ENCODE measurements at places on chromosomes 12 and 14.

GRCh38 chr14:24370748-24371147, 2.8 kb downstream of the NFATC4 start:
- H3K27ac ChIP-seq: no peak overlapping the region
- no peaks in the 10 kb centered on the region for H3K36me3 ChIP-seq
- no peak overlapping the region for H3K4me3 ChIP-seq
- H3K4me1 ChIP-seq: peaks cover 10% of the 10 kb centered on the region
- DNase-seq: no peak
- H3K27me3 ChIP-seq: no peaks in the 10 kb centered on the region

DNA sequence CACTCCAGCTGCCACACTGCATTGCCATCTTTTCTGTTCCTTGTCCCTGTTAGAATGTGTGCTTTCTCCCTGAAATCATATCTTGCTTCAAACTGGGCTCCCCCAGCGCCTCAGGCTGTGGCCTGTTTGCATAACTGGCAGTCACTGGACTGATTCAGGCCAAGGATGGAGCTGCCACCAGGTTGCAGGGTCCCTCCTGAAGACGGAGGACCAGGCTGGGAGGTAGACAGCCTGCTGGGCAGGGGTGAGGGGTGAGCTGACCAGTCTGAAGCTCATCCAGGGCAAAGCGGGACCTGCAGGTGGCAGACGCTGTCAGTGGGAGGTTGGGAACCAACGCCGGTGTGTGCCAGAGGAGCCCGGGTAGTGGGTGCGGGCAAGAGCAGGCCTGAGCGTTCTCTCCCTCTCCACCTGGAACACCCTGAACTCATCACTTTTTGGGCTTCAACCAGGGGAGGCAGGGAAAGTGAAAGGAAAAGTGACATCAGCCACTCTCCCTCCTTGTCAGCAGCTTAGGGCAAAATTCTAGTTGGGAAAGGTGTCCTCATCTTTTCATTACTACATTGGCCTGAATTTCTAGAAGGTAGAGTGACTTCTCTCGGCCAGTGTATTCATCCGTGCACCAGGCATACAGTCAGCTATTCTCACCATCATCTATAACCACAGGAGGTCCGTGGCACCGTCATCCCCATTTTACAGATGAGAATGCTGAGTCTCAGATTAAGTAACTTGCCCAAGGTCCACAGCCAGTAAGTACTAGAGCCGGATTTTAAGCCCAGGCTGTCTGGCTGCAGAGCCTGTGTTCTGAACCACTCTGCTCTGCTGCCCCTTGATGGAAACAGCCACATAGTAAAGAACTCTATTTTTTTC, 219.1 kb downstream of the SLC41A2 start:
- DNase-seq: no peak
- H3K27ac ChIP-seq: no peak overlapping the region
- H3K4me1 ChIP-seq: peaks cover 2% of the 10 kb centered on the region
- no peaks in the 10 kb centered on the region for H3K27me3 ChIP-seq
- no peak overlapping the region for H3K4me3 ChIP-seq
- H3K36me3 ChIP-seq: no peaks in the 10 kb centered on the region

GRCh38 chr14:92886337-92886736, 36.6 kb upstream of the CHGA start:
- no peaks in the 10 kb centered on the region for H3K36me3 ChIP-seq
- no peak overlapping the region for H3K4me3 ChIP-seq
- H3K4me1 ChIP-seq: peaks cover 12% of the 10 kb centered on the region
- no peak for DNase-seq
- no peak overlapping the region for H3K27ac ChIP-seq

DNA sequence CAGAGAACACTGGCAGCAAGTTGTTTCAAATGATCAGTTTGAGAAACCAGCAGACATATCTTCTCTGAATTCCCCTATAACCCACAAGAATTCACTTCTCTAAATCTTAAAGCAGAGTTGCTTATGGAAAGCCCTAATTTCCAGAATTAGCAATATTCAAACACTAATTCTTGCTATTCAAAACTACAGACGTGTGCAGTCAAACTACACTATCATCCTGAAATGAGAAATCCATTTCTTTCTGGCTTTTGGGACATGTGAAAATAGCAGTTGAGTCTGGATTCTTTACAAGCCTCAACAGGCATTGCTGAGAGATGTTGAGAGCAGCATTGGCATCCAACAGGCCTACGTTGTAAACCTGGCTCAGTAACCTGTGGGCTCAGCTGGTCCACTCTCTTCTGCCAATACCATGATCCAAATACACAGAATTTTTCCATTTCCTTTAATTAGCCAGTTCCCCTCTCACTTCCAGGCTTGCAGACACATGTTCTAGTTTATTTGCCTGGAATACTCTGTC, 74.6 kb upstream of the TMTC1 start:
- no peak overlapping the region for H3K27ac ChIP-seq
- no peaks in the 10 kb centered on the region for H3K27me3 ChIP-seq
- no peak overlapping the region for H3K4me3 ChIP-seq
- no peaks in the 10 kb centered on the region for H3K36me3 ChIP-seq

DNA sequence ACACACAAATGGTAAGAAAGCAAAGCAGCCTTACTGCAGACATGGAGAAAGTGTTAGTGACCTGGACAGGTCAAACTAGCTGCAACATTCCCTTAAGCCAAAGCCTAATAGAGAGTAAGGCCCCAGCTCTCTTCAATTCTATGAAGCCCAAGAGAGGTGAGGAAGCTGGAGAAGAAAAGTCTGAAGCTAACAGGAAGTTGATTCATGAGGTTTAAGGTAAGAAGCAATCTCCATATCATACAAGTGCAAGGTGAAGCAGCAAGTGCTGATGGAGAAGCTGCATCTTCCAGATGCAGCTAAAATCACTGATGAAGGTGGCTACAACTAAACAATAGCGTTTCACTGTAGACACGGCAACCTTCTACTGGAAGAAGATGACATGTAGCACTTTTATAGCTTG, 53.5 kb downstream of the PPP1R12A start:
- H3K27ac ChIP-seq: no peak overlapping the region
- H3K27me3 ChIP-seq: no peaks in the 10 kb centered on the region
- H3K4me1 ChIP-seq: peaks cover 15% of the 10 kb centered on the region
- no peak for DNase-seq

- no peak overlapping the region for H3K4me3 ChIP-seq
- H3K27me3 ChIP-seq: no peaks in the 10 kb centered on the region
- peaks cover 12% of the 10 kb centered on the region for H3K4me1 ChIP-seq
- DNase-seq: no peak
- H3K36me3 ChIP-seq: no peaks in the 10 kb centered on the region
Measured at GRCh38 chr14:58662018-58662417, 24.3 kb downstream of the DACT1 start.

DNA sequence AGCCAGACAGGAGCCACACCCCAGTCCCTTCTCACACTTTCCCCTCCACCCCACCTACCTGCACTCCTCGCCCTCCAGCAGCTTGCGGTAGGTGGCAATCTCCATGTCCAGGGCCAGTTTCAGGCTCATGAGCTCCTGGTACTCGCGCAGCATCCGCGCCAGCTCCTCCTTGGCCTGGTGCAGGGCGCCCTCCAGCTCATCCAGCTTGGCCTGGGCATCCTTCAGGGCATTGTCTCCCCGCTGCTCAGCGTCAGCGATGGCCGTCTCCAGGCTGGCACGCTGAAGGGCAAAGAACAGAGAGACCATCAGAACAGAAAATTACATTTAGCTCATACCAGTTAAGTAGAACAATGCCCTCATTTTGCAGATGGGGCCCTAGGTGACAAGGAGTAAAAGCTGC, 5.5 kb downstream of the KRT74 start:
- H3K36me3 ChIP-seq: no peaks in the 10 kb centered on the region
- H3K27ac ChIP-seq: no peak overlapping the region
- peaks cover 55% of the 10 kb centered on the region for H3K27me3 ChIP-seq
- no peaks in the 10 kb centered on the region for H3K4me1 ChIP-seq
- no peak for DNase-seq

DNA sequence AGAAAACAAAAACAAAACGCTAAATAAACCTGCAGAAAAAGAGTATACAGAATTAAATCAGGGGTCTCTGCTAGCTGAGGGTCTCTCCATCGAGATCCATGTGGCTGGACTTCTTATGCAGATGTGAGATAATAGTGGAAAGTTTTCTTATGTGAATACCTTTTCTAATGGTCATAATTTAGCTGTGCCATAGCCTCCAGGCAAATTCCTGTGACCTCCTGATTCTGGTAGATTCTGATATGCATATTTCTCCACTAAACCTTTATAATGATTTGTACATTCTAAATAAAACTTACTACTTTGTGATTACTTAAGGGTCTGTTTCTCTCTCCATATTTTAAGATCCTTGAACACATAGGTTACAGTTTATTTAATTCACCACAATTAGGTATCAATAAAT, 1002.6 kb downstream of the GALC start:
- H3K27me3 ChIP-seq: no peaks in the 10 kb centered on the region
- no peaks in the 10 kb centered on the region for H3K36me3 ChIP-seq
- no peak for DNase-seq
- H3K27ac ChIP-seq: no peak overlapping the region
- H3K4me3 ChIP-seq: no peak overlapping the region
- H3K4me1 ChIP-seq: no peaks in the 10 kb centered on the region

DNA sequence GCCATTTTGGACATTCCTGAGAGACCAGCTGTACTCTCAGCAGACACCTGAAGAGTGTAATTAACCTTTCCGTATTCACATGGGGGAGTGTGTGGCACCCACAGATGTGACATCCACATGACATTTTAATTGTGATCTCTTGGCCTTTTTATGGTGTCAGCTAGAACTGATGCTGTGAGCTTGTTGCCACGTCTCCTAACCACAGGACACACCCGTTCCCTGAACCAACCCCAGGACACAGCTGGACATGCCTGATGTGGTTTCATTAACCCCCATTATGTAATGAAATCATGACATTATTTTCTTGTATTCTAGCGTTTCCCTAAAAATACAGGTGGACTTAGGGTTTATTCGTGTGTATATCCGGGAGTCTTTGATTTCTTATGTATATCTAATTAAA, 1036.1 kb downstream of the TMEM121 start:
- DNase-seq: no peak
- no peak overlapping the region for H3K27ac ChIP-seq
- no peaks in the 10 kb centered on the region for H3K4me1 ChIP-seq
- H3K36me3 ChIP-seq: peaks cover 6% of the 10 kb centered on the region

GRCh38 chr12:111154147-111154834, 214.6 kb downstream of the PHETA1 start:
- DNase-seq: no peak
- peak overlapping the region; percentile 23 for H3K27ac ChIP-seq
- H3K4me1 ChIP-seq: peaks cover 8% of the 10 kb centered on the region
- H3K36me3 ChIP-seq: peaks cover 14% of the 10 kb centered on the region

DNA sequence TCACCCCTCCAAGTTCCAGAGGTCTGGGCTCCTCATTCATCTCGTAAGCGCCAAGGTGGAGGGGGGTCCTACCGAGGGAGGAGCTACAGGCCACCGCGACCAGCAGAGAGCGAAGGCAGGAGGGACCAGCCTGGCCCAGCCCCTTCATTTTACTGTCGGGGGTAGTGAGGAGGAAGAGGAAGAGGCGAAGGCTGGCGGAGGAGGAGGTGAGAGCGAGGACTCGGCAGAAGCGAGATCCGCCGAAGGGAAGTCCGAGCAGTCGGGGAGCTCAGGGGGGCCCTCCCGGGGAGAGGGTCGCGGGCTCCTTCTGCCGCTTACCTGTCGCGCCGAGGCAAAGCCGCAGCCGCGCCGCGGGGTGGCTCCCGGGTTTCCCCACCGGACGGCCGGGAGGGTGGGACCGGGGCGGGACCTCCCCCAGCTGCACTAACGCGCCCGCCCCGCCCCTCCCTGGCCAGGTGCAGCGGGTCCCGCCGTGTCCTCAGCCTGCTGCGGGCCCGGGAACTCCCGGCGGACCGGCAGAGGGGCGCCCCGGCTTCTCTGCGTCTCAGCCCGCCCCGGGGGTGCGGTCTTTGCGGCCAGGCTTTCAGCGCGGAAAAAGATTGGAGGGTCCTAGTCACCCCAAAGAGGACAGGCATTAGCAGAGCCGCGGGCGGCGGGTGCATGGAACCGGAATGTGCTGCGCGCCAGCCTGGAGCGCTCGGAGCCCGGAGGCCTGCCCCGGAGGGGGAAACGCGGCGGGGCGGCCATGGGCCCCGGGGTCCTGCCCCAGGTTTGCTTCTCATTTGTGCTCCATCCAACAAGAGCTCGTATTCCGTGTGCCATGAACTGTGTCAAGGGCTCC, at the start of gene GALNT6:
TSS of gene GALNT6 (minus strand) at position 124 of the 841 bp plus-strand sequence. CDS start 11,625 bp downstream, outside the sequence.
- H3K4me1 ChIP-seq: peaks cover 5% of the 10 kb centered on the region
- H3K27me3 ChIP-seq: peaks cover 72% of the 10 kb centered on the region
- H3K27ac ChIP-seq: peak within 1 kb of the TSS; percentile 78
- peak within 1 kb of the TSS; percentile 84 for H3K4me3 ChIP-seq
- DNase-seq: peak; percentile 64
- no peaks in the 10 kb centered on the region for H3K36me3 ChIP-seq

DNA sequence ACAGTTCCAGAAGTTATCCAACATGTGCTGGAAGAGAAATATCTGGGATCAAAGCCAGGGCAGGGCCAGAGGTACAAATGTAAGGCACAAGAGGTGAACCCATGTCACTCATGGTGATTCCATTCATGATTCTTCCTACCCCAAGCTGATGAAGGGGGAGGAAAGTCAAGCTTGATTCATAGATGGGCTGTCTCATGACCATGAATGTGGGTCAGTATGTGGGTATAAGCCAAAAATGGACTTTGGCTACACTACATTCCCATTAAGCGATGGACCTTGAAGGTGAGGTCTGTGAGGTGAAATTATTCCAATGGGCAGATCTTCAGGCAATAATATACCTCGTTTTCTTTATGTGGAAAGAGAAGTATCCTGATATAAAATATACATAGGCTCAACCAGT, 217.1 kb downstream of the BTG1 start:
- peaks cover 6% of the 10 kb centered on the region for H3K36me3 ChIP-seq
- H3K27me3 ChIP-seq: no peaks in the 10 kb centered on the region
- no peak for DNase-seq
- H3K27ac ChIP-seq: peak overlapping the region; percentile 33

- H3K36me3 ChIP-seq: peaks cover 1% of the 10 kb centered on the region
- no peaks in the 10 kb centered on the region for H3K27me3 ChIP-seq
- H3K4me3 ChIP-seq: no peak overlapping the region
- peaks cover 4% of the 10 kb centered on the region for H3K4me1 ChIP-seq
Measured at GRCh38 chr12:45697371-45697770, 32.1 kb upstream of the ARID2 start.

DNA sequence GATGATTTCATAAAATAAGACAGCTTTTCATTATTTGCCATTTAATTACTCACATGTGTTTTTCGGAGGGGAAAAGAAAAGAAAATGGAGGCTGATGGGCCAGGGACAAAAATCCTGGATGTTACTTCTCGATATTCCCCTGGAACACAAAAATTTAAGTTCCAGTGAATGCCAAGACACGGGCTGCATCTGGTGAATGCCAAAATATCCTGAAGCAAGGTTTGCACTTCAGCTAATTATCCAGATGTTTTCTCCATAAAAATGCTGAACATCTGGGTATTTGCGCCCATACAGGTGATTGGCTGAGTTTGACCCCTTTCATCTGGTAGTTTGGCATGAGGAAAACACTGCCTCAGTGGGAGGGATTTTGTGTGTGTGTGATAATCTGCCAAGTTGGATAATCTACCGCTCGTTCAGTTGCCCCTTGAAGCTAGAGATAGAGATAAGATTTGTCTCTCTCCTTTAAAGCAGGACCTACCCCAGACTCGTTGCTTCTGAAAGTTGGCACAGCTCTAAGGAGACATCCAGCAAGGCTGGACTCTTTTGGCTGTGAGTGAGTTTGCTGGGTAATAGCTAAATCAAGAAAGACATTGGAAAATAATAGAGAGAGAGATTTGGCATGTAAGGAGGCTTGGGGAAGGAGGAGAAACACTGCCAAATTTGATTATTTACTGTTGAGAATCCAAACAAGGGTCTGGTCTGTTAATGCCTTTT, 390.0 kb downstream of the EGLN3 start:
- H3K27me3 ChIP-seq: peaks cover 3% of the 10 kb centered on the region
- no peak for DNase-seq
- no peak overlapping the region for H3K4me3 ChIP-seq
- H3K4me1 ChIP-seq: no peaks in the 10 kb centered on the region

GRCh38 chr14:103293465-103293864, 40.6 kb upstream of the EIF5 start:
- H3K36me3 ChIP-seq: no peaks in the 10 kb centered on the region
- H3K27me3 ChIP-seq: peaks cover 18% of the 10 kb centered on the region
- no peak overlapping the region for H3K27ac ChIP-seq
- no peak for DNase-seq

Measured in progenitor cell of endocrine pancreas (in vitro differentiated cells).